Breast epithelium (tissue), 4 donors: ENCODE measurements at places on chromosomes 4 and X.

- H3K4me1 ChIP-seq, result no peaks in the 10 kb centered on the region
- no peak overlapping the region for H3K4me3 ChIP-seq
- no peak overlapping the region for H3K27ac ChIP-seq
- H3K36me3 ChIP-seq, result no peaks in the 10 kb centered on the region
- DNase-seq, result no peak
Observed at GRCh38 chr4:15398732-15399131, 29.1 kb upstream of the C1QTNF7 start.

DNA sequence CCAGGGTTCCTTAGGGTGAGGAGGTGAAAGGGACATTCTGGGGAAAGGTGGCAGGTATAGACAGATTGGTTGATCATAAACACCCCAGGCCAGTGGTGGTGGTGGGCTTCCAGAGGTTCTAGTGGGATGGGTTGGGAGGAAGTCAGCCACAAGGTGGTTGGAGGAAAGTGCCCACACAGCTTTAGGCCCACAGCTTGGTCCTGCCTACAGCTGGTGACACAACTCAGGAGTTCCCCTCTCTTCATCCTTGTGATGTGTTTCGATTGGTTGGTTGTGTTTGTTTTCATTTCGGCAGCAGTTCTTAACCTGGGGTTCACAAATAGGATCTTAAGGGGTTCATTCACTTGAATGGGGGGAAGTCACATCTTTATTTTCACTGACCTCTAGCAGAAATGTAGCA lies 157.0 kb downstream of the TMEM164 start:
- H3K27ac ChIP-seq, result no peak overlapping the region
- H3K27me3 ChIP-seq, result peaks cover 48% of the 10 kb centered on the region
- H3K4me3 ChIP-seq, result no peak overlapping the region
- H3K4me1 ChIP-seq, result no peaks in the 10 kb centered on the region
- no peaks in the 10 kb centered on the region for H3K36me3 ChIP-seq

- no peak overlapping the region for H3K27ac ChIP-seq
- no peak overlapping the region for H3K4me3 ChIP-seq
- no peaks in the 10 kb centered on the region for H3K36me3 ChIP-seq
- no peak for DNase-seq
- H3K4me1 ChIP-seq, result no peaks in the 10 kb centered on the region
Observed at GRCh38 chrX:71057848-71058530, 10.1 kb downstream of the SNX12 start.

DNA sequence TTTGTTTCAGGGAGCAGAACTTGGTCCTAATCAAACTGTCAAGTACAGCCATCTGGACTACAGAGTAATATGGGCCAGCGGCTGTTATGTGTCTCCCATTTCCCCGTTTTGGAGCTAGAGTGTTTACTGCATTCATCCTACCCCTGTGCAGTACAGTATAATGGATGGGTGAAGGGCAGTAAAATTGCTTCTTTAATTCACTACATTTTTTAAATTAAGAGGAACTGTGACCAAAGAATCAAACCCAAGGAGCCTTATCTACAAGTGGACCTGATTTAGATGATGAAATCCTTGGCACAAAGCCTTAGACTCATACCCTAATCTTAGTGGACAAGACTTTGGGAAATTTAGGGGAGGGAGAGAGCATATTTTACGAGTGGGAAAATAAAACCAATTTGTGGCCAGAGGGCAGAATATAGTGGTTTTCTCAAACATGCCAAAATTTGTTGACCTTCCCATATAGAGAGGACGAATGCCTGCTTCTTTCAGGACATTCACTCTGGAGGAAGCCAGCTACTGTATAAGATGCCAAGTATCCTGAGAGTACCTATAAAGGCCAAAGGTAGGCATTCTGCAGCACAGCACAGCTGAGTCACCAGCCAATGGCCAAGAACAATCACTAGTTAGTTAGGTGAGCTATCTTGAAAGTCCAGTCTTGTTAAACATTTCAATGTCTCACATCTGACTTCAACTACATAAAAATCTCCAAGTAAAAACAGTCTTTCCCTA lies 253.8 kb upstream of the KCNIP4 start:
- H3K4me3 ChIP-seq, result no peak overlapping the region
- no peak overlapping the region for H3K27ac ChIP-seq
- no peaks in the 10 kb centered on the region for H3K27me3 ChIP-seq
- DNase-seq, result no peak
- no peaks in the 10 kb centered on the region for H3K4me1 ChIP-seq

DNA sequence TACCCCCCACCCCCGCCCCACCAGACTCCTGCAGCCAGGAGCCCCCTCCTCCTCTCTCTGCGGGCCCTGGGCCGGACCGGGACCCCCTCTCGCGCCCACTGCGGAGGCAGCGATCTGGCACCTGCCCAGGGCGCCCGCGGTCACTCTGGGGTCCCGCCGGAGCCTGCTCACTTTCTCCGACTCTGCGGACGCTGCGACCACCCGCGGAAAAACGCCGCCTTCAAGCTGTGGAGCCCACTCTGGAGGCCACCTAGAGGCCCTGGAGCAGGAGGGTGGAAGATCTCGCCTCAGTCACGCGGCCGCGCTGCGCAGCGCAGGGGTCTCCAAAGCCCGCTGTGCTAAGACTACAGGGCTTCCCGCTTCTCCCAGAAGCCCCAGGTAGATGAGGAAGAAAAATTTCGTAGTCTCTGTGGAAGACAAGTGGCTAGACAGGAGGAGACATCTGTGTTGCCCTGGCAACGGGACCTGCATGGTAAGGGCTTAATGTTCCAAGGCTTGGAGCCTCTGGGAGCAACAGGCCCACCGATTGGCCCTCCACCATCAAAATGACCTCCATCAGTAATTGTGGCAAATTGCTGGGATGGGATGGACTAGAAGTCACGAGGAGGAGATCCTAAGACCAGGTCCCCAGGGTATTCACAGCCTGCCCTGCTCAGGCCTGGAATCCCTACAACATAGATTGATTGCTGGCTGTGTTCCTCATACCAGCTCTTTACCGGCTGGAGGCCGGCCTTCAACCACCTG lies at the start of gene PNMA6F:
Gene PNMA6F (minus strand): TSS at position 387 of the 744 bp plus-strand sequence. CDS start 1,093 bp downstream, outside the sequence.
- peaks cover 30% of the 10 kb centered on the region for H3K27me3 ChIP-seq
- H3K4me1 ChIP-seq, result no peaks in the 10 kb centered on the region
- H3K36me3 ChIP-seq, result no peaks in the 10 kb centered on the region
- DNase-seq, result no peak
- no peak within 1 kb of the TSS for H3K27ac ChIP-seq
- no peak within 1 kb of the TSS for H3K4me3 ChIP-seq

DNA sequence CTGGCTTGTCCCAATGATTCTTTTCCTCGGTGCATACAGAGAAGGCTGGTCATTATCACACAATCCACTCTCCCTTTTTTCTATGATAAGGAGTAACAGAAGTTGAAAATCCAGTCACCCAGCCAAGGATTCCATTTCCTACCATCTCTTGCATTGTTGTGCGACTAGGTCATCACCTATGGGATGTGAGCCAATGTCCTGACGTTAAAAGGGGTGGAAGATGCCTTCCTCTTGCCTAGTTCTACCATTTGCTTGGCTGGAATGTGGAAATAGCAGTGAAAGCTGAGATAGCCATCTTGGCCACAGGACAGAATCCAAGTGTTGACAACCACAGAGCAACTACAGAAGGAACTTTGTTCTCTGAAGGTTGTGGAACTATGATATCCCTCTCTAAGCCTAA lies 132.2 kb upstream of the KIT start:
- no peaks in the 10 kb centered on the region for H3K27me3 ChIP-seq
- no peak overlapping the region for H3K27ac ChIP-seq
- peak; percentile 73 for DNase-seq
- no peaks in the 10 kb centered on the region for H3K36me3 ChIP-seq

DNA sequence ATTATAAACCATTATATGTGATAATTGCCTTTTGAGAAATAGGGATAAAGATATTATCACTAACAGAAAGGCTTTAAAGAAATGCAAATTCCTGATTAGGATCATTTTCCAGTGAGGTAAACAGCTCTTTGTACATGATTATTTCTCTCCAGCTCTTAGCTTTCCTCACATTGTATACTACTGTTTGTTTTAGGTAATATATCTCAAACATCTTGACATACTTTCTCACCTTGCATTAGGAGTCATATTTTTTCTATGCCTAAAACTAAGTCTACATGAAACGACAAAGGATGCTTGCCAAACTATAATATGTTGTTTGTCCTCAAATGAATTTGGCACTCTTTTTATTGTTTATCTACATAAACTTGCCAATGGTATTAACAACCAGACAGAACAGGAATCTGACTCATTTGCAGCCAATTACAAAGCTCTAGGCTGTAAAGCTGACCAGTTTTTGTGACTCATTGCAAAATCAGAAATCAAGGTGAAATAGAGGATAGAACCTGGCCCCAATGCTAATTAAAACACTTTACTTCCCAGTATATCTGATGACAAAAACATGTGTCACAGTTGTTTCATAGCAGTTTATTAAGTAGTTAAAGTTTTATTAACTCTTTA lies 107.0 kb downstream of the IQCM start:
- no peaks in the 10 kb centered on the region for H3K27me3 ChIP-seq
- DNase-seq, result no peak
- H3K27ac ChIP-seq, result no peak overlapping the region
- no peaks in the 10 kb centered on the region for H3K4me1 ChIP-seq
- no peak overlapping the region for H3K4me3 ChIP-seq

GRCh38 chr4:149426461-149426860 lies 389.2 kb downstream of the IQCM start:
- H3K27ac ChIP-seq, result no peak overlapping the region
- no peaks in the 10 kb centered on the region for H3K36me3 ChIP-seq
- DNase-seq, result no peak
- no peaks in the 10 kb centered on the region for H3K27me3 ChIP-seq
- no peaks in the 10 kb centered on the region for H3K4me1 ChIP-seq

GRCh38 chr4:184825141-184825895 lies 450 bp downstream of the ACSL1 start:
- peak overlapping the region; percentile 86 for H3K27ac ChIP-seq

GRCh38 chr4:86033171-86033570 lies 326.7 kb downstream of the MAPK10 start:
- no peak for DNase-seq
- H3K27ac ChIP-seq, result peak overlapping the region; percentile 88
- no peaks in the 10 kb centered on the region for H3K27me3 ChIP-seq
- H3K4me3 ChIP-seq, result no peak overlapping the region

DNA sequence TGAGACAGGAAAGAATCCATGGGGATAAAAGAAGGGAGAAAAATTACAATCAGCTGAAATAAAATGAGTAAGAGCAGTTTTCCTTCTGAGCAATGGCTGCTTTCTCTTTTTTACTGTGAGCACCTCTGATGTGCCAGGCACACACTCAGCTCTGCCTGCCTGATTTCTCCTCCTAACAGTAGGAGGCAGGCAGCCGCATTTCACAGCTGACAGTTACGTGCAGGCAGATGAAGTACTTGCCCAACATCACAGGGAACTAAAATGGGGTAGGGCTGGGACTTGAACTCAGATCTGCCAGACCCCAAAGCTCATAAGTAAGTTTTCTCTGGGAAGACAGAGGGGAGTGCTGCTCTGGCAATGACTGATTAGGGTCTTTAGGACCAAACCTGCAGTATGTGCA lies 54.6 kb downstream of the C4orf50 start:
- H3K27me3 ChIP-seq, result no peaks in the 10 kb centered on the region
- no peaks in the 10 kb centered on the region for H3K36me3 ChIP-seq
- no peak for DNase-seq
- H3K4me1 ChIP-seq, result no peaks in the 10 kb centered on the region

DNA sequence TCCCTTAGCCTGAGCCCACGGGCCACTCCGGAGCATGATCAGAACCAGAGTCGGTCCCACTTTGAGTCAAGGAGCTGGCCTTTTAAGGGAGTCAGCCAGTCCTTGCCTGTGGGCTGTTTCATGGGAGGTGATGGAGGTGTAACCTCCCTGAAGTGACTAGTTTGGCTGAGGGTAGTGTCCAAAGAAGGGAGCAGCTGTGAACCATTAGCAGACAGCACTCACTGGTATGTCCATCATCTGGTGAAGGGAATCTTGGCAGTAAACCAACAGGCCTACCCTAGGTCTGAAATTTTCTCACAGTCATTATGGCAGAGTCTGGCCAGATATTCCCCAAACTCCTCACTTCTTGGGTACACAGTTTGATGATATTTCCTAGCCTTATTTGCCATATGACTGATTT lies 12.3 kb upstream of the REPS2 start:
- no peaks in the 10 kb centered on the region for H3K27me3 ChIP-seq
- H3K27ac ChIP-seq, result no peak overlapping the region
- H3K36me3 ChIP-seq, result no peaks in the 10 kb centered on the region
- H3K4me3 ChIP-seq, result no peak overlapping the region

DNA sequence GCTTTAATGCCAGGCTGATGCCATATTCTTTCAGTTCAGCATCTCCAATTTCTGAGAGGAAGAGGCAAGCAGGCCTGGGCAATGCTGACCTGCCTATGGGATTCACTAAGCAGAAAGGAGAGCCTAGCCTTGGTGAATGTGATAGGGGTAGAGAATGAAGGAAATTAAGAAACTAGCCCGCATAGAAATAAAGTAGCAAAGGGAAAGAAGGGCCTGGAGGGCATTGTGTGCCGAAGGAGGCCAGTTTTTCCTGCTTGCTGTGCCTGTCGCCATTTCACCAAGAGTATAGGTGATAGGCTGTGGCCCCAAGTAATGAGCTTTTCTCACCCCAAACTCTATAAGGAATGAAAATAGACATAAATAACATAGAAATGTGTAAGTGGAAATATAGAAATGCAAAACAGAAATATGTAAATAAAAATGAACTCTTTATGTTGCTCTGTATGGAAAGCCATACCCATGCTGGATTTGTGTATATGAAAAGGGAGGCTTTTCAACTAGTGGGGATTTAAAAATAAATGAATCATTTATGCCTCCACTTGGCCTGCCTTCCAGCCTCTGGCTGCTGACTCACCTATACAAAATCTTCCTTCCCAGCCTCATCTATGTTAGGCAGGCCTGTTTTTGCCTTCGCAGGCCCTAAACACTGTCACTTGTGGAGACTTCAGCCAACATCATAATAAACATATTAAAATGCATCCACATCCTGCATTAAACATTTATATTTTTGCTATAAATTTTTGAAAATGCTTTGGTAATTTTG lies 5.1 kb upstream of the OCRL start:
- no peaks in the 10 kb centered on the region for H3K27me3 ChIP-seq
- no peak overlapping the region for H3K27ac ChIP-seq
- H3K4me3 ChIP-seq, result no peak overlapping the region
- no peak for DNase-seq
- no peaks in the 10 kb centered on the region for H3K4me1 ChIP-seq
- H3K36me3 ChIP-seq, result no peaks in the 10 kb centered on the region

- no peak overlapping the region for H3K4me3 ChIP-seq
- H3K27me3 ChIP-seq, result no peaks in the 10 kb centered on the region
- no peaks in the 10 kb centered on the region for H3K4me1 ChIP-seq
- H3K27ac ChIP-seq, result peak overlapping the region; percentile 57
- no peaks in the 10 kb centered on the region for H3K36me3 ChIP-seq
- DNase-seq, result no peak
Observed at GRCh38 chrX:10099411-10099810, 57.4 kb upstream of the CLCN4 start.

GRCh38 chr4:3218824-3219760 lies 29.9 kb upstream of the MSANTD1 start:
- H3K27ac ChIP-seq, result no peak overlapping the region
- H3K4me1 ChIP-seq, result no peaks in the 10 kb centered on the region
- H3K4me3 ChIP-seq, result no peak overlapping the region
- no peak for DNase-seq
- H3K27me3 ChIP-seq, result no peaks in the 10 kb centered on the region
- H3K36me3 ChIP-seq, result no peaks in the 10 kb centered on the region

- no peaks in the 10 kb centered on the region for H3K36me3 ChIP-seq
- DNase-seq, result no peak
- H3K4me1 ChIP-seq, result no peaks in the 10 kb centered on the region
- H3K27me3 ChIP-seq, result no peaks in the 10 kb centered on the region
Observed at GRCh38 chrX:9874483-9874882, 88.3 kb downstream of the SHROOM2 start.
